A549 treated with RU486 at 1 μM for 4 hours (cell line): ENCODE measurements at places on chromosomes 11 and 22. TPM values are rescaled to one million over a fixed set of nuclear protein-coding genes. Genes with fewer than 3 reads are reported as not detected.

Gene ASCL2
- 0.08 to 0.09 TPM in 2 of 5 replicates, not detected in the others for total RNA-seq

Gene KIF18A
- 7.5 to 18.1 TPM (median 16.2 TPM) in 5 replicates for total RNA-seq

Gene SHISA8
- 0.13 to 0.26 TPM (median 0.18 TPM) in 5 replicates for total RNA-seq

Gene DTX4
- 4.1 to 5.7 TPM (median 5.2 TPM) in 5 replicates for total RNA-seq

Gene IGSF22
- total RNA-seq: not detected in 5 replicates

Gene SLC7A4
- total RNA-seq: not detected in 5 replicates

Gene WNT11
- 1.1 to 1.6 TPM (median 1.1 TPM) in 5 replicates for total RNA-seq

Gene NRIP3
- total RNA-seq: 0.83 to 1.4 TPM (median 0.98 TPM) in 5 replicates

Gene EXPH5
- 0.02 to 0.06 TPM (median 0.04 TPM) in 4 of 5 replicates, not detected in the other for total RNA-seq
